ENCODE measurements at places on chromosomes 13 and 19.

DNA sequence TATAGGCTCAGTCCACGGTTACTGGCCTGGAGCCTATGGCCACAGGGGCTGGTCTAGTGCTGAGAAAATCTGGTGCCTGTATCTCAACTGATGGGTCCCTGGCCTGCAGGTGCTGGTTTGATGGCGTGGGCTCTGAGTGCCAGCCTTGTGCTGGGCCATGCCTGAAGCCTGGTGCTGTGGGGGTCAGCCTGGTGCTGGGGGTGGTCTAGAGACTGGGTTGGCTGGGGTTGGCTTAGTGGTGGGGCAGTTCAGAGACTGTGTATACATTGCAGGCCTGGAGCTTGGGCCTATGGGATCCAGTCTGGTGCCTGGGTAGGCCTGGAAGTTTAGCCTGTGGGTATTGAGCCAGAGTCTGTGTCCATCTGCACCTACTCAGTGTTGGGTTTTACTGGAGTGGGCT is 36.4 kb downstream of the SLC10A2 start:
- no peak for DNase-seq

GRCh38 chr13:106683179-106683578 is 115.2 kb upstream of the ARGLU1 start:
- no peak for DNase-seq

DNA sequence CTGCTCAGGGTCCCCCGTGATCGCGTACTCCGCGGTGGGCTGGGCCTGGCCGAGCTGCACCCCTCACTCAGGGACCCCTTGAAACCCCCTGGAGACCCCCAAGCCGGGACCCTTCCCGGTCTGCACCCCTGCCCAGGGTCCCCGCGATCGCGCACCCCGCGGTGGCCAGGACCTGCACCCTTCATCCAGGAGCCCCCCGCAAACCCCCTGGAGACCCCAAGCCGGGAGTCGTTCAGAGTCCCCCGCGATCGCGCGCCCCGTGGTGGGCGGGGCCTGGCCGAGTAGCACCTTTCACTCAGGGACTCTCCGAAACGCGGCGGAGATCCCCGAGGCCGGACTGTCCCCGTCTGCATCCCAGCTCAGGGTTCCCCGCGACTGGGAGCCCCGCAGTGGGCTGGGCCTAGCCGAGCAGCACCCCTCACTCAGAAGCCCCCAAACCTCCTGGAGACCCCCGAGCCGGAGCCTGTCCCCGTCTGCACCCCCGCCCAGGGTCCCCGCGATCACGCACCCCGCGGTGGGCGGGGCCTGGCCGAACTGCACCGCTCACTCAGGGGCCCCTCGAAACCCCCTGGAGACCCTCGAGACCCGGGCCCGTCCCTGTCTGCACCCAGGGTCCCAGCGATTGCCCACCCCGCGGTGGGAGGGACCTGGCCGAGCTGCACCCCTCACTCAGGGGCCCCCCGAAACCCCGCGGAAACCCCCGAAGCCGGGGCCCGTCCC is 748 bp downstream of the LMNB2 start:
- DNase-seq: no peak

GRCh38 chr13:59423708-59424340 is 739.9 kb downstream of the DIAPH3 start:
- DNase-seq: no peak

DNA sequence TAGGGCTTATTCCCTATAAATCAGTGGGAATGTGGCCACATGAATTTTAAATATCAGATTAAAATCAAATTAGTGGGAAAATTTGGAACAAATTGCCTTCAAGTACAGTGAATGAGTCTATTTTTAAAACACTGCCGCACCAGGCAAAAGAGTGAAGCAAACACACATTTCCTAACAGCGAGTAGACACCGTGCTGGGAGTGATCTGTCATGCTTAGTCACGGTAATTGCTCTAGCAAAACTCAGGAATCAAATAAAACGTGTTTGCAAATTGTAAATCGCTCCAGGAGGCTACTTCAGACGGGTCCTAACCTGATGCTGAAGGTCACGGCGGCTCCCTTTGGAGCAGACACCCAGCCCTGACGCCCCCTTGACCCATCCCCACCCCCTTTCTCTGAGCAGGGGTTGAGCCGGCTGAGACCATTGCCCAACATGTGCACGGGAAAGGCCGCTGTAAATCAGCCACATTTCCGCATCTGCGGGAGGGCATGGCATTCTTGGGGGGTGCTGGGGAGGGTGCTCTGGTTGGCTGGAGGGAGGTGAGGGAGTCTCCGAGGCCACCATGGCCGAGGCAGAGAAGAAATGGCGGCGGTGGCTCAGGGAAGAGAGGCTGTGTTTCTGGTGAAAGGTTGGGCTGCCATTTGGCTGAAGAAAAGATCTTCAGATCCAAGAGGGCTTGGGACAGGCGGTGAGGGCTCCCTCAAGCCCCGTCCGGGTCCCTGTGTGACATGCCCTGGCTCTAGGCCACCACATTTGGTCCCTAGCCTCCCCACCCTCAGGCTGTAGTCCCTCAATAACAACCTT is 8.9 kb downstream of the CEBPA start:
- no peak for DNase-seq

- DNase-seq: peak; percentile 37
Measured at GRCh38 chr19:52748336-52748950, 13.6 kb upstream of the ZNF611 start.

- DNase-seq: peak; percentile 65
Measured at GRCh38 chr13:23578411-23579071, 8.3 kb downstream of the TNFRSF19 start.

DNA sequence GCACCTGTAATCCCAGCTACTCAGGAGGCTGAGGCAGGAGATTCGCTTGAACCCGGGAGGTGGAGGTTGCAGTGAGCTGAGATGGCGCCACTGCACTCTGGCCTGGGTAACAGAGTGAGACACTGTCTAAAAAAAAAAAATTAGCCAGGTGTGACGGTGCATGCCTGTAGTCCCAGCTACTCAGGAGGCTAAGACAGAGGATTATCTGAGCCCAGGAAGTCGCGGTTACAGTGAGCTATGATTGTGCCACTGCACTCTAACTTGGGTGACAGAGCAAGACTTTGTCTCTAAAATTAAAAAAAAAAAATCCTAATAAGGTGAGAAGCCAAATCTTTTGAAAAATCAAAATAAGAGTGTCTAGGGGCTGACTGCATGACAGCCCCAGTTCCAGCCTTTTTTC is 9.7 kb upstream of the CEBPA start:
- DNase-seq: no peak

DNA sequence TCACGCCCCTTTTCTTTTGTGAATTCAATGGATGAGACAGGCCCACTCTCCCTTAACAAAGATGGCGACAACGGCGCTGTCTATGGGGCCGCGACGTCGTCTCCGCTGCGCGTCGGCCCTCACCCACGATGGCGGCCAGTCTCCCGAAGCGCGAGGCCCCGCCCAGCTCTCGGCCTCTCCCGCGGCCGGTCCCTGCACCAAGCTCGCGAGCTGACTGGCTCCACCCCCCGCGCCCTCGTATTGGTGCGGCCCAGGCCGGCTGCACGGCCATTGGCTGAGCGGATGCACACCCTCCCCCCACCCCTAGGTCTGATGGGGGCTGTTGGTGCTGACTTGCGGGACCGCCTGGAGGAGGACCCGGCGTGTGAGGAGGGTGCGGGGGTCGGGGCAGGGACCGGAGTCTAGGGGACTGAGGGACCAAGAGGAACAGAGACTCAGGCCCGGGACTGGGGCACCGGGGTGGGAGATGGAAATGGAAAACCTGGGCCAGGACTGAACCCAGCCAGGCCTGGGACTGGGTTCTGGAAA is 4.8 kb downstream of the SPHK2 start:
- DNase-seq: peak; percentile 90

DNA sequence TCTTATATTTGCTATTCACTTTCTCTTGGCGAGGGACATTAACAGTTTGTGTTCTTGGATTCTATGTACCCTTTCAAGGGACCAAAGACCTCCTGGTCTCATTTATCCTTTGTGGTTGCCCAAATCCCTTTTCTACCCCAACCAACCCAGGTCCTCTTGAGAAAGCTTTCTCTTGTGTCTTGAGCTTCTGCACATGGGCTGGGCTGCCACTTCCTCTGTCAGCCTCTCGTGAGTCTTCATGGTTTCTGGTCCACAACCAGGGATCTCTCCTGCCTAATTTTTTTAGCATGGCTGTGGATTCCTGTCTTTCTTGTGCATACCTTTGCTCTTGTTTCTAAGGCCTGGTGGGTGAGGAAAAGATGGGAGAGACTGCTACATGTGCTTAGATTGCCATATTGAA is 14.9 kb downstream of the TIMM13 start:
- no peak for DNase-seq
